Fibroblast of mammary gland (primary cell): ENCODE measurements at places on chromosomes 13 and 19.

DNA sequence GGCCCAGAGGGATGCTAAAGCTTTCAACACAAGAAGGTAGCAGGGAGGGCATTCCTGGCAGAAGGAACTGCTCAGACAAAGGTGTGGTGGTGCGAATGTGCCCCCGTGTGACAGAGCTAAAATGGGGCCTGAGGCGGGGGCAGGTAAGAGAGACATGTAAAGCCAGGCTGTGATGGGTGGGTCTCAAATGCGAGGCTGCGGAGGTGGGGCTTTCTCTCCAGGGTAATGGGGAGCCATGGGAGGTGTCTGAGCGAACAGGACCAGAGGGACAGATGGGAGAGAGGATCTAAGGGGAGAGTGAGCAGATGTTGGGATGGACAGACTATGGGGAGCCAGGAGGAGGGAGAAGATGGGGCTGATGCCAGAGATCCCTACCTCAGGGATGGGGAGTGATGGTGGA is 44.7 kb upstream of the NFIC start:
- no peak for DNase-seq

DNA sequence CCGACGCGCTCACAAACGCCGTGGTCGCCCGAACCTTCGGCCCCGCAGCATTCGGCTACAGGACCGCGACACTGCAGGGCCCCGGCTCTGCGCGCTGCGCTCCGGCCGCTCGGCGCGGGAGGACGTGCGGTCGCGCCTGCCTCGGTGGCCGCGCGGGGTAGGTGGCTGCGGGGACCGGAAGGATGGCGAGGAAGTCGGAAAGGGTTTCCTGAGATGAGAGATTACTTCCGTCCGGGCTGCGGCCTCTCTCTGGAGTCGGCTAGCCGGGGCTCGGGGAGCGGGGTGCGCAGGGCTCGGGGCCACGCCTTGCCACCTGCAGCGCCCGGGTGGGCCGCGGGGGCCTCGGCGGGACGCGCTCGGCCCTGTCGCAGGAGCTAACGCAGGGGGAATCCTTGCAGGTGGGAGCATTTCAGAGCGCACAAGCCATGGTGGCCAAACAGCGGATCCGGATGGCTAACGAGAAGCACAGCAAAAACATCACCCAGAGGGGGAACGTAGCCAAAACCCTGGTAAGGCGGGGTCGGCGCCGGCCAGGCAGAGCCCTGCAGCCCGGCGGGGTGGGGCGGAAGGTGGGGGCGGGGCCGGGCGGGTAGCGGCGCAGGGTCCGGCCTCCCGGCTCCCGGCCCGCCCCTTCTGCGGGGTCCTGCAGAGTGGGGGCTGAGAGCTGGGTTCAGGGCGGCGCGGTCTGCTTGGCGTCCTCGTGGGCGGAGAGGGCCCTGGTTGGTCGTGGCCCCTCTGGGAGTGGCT is at the start of gene SERP2:
SERP2 (plus strand) TSS at position 224 of the 747 bp plus-strand sequence; CDS start at position 426, 202 bp downstream.
- peak; percentile 32 for DNase-seq

DNA sequence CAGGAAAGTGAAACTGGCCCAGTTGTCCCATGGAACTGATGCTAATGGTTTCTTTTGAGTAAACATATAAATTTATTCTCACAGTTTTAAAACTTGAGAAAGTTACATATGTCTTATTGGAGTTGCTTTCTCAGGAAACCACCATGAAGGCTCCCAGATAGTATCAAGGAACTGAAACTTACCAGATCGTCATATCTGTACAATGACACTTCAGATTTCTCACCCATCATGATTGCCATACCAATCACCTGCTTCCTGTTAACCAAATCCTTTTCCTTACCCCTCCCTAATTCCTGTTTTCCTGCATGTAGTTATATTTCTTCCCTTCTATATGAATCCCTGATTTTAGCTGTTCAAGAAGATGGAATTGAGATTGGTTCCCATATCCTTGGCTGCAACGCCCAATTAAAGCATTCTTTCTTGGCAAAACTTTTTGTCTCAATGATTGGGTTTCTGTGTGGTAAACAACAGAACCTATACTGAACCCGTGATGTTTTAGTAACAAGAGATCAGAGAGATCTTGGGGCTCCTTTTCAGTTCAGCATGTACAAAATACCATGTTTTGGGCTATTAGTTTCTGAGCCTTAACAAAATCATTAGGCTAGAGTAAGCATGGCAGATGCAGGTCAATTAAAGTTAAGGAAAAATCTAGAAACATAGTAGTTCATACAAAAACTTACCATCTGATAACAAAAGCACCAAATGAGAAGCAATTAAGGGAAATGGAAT is 781.3 kb upstream of the MIR17HG start:
- DNase-seq: no peak

DNA sequence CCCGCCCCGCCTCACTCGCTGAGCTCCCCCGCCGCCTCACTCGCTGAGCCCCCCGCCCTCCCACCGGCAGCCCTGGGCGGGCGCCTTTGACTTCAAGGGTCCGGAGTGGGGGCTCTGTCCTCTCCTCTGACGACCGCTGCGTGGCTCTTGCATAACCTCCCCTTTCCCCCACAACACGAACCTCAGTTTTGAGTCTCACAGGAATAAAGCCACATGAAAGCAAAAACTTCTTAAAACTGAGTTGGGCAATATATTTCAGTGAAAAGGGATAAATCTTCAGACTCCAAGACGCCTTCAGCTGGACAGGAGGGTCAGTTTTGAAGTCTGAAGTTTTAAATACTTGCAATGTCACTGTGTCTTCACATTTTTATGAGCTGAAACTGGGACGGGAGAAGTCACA is 70.6 kb upstream of the C13orf46 start:
- peak; percentile 92 for DNase-seq

GRCh38 chr13:89812856-89813255 is 1534.6 kb upstream of the MIR17HG start:
- no peak for DNase-seq

DNA sequence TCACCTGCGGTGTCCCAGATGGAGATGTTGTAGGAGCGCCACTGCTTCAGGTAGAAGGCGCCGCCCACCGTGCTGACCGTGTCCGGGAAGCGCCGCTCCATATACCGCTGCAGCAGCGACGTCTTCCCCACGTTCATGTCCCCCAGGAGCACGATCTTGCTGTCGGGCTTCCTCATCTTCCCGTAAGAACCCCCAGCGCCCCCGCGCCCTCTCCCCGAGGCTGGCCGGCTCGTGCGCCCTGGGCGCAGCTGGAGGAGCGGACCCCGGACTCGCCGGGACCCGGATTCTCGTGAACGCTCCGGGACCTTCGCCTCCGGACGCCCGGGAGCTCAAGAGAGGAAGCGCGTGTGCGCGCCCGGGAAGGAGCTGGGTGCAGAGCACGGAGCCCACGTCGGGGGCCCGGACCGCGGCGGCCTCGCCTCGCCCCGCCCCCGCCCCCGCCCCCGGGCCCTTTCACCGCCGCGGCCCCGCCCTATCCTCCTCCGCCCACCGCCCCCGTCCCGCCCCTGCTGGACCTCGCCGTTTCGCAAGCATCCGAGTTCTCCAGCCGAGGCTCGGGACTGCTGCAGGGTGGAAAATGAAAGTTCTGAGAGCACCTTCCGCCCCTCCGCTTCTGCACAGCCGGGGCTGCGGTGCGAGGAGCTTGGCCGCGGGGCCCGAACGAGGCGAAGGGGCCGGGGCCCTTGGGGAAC is at the start of gene RAB20:
RAB20 (minus strand) TSS at position 379 of the 692 bp plus-strand sequence; CDS start at position 176, 203 bp downstream.
- peak; percentile 71 for DNase-seq

- no peak for DNase-seq
Measured at GRCh38 chr19:48676887-48677286, 4.1 kb upstream of the NTN5 start.

GRCh38 chr19:12946092-12946721 is 545 bp downstream of the RAD23A start:
- peak; percentile 80 for DNase-seq

DNA sequence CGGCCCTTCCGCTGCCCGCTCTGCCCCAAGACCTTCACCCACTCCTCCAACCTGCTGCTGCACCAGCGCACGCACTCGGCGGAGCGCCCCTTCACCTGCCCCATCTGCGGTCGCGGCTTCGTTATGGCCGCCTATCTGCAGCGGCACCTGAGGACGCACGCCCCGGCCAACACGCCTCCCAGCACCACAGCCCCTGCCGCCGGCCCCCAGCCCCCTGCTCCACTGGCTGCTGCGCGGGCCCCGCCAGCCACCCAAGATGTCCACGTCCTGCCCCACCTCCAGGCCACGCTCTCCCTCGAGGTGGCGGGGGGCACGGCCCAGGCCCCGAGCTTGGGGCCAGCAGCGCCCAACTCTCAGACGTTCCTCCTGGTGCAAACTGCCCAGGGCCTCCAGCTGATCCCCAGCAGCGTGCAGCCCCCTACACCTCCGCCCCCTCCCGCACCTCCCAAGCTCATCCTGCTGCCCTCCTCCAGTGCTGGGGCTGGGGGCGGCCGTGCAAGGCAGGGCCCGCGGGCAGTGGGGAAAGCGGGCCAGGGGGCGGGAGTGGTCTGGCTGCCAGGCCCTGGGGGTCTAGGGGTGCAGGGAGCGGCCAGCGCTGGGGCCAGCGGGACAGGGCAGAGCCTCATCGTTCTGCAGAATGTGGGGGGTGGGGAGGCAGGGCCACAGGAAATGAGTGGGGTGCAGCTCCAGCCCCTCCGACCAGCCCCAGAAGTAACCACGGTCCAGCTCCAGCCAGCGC is 1.9 kb upstream of the NAT14 start:
- DNase-seq: no peak

DNA sequence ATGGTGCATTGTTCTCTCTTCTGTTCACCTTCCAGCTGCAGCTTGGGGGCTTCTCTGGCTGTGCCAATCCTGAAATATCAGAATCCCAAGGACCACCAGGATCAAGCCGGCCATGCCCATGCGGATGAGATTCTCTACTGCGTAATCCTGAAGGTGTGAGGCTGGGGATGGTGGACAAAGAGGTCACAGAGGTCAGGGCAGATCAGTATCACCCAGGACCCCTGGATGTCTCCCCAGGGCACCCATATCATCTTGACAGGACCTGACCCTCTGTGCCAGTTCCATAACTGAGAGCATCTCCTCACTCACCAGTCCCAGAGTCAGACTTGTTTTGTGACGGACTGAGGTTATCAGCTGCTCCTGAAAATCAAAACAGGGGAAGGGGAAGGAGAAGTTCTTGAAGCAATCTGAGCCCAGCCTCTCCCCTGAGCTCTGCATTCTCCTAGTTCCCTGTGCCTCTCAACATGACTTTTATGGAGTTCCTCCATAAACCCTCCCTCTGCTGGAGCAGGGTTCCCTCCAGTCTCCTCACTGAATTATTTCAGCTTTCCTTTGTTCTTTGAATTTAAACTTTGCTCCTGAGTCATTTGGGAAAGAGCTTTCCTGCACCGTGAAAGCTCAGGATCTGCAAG is 5.5 kb downstream of the LILRA5 start:
- DNase-seq: no peak
